Activated T-cell treated with anti-CD3 and anti-CD28 coated beads for 1 hour (primary cell): ENCODE measurements at places on chromosomes 4 and X.

- DNase-seq, result no peak
Observed at GRCh38 chrX:5681159-5681558, 547.5 kb downstream of the NLGN4X start.

DNA sequence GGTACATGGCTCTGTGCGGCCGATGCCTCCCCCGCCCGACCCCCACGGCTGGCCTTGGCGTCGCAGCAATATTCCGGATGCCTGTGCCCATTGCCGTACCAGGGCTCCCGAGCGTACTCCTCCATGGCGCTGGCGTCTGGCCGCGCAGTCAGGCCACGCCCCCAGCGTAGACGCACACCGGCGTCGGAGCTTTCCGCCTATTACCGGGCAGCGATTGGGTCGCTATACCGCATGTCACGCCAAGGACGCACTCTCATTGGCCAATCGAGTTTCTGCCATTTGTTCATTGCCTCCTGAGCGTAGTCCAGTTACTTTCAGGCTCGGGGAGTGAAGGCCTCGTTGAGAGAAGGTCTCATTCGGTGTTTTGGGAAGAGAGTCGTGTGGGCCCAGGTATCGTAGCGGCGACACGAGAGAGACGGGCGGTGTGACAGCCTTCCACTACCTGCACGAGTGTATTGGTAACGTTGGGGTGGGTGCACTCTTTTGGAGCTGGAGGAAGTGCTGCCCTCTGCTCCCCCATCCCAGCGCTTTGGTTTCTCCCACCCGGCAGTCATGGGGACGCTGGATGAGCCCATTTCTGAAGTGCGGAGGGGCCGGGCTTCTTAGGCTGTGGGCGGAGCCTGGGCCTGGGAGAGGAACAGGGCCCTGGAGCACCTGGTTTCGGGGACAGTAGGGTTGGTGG is at the start of the genes PQBP1 and TIMM17B:
Gene PQBP1, plus strand, starts transcription at position 306 of the 682 bp plus-strand sequence. CDS start 580 bp downstream, outside the sequence.
Gene TIMM17B, minus strand, starts transcription at position 144 of the 682 bp plus-strand sequence. Its CDS starts 19 bp downstream, at position 125.
- peak; percentile 77 for DNase-seq

- peak; percentile 51 for DNase-seq
Observed at GRCh38 chr4:6674500-6675149, 19.1 kb upstream of the S100P start.

DNA sequence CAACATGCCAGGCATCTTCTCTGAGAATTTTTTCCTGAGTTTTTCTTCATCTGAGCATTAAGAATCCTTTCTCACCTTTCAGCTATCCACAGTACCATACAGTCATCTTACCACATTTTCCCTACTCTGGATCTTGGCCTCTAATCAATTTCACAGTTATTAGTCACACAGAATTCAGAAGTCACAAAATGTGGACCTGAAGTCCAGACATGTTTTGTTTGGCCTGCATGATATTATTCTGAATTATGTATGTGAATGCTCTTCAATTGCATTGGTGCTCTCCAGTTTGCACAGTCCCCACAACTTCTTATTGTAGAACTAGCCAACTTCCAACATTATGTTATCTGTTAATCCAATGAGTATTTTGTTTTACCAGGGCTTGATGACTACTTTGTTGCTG is 102.3 kb upstream of the GRIA3 start:
- DNase-seq, result no peak

GRCh38 chr4:169070071-169070894 is 60.2 kb upstream of the CBR4 start:
- no peak for DNase-seq

GRCh38 chr4:128379860-128380259 is 92.2 kb upstream of the PGRMC2 start:
- no peak for DNase-seq

- DNase-seq, result no peak
Observed at GRCh38 chrX:12319003-12319519, 180.8 kb downstream of the FRMPD4 start.

GRCh38 chrX:154334496-154334895 is 38.9 kb downstream of the TKTL1 start:
- DNase-seq, result no peak

DNA sequence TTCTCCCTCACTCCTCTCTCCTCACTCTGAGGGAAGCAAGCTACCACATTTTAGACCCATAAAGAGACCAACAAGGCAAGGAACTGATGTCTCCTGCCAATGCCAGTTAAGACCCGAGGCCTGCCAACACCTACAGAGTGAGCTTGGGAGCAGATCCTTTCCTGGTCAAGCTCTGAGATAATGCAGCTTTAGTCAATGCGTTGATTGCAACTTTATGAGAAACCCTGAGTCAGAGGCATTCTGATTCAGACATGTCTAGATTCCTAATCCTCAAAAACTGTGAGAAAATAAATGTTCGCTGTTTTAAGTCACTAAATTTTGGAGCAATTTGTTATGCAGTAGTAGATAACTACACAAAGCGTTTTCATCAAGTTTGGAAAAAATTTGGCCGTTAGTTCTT is 115.5 kb downstream of the JADE1 start:
- no peak for DNase-seq

GRCh38 chr4:76212851-76213414 is 691 bp downstream of the SCARB2 start:
- peak; percentile 17 for DNase-seq

- DNase-seq, result no peak
Observed at GRCh38 chrX:114500622-114501021, 83.3 kb upstream of the HTR2C start.

DNA sequence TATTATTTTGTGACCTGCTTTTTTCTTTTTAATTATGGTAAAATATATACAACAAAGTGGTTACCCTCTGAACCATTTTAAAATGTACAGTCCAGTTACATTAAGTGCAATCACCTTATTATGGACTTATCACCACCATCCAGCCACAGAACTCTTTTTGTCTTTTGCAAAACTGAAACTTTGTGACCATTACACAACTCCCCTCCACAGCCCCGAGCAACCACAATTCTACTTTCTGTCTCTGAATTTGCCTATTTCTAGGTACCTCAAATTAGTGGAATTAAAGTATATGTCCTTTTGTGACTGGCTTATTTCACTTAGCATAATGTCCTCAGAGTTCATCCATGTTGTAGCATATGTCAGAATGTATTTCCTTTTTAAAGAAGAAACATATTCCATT is 39.3 kb upstream of the WWC2 start:
- no peak for DNase-seq

DNA sequence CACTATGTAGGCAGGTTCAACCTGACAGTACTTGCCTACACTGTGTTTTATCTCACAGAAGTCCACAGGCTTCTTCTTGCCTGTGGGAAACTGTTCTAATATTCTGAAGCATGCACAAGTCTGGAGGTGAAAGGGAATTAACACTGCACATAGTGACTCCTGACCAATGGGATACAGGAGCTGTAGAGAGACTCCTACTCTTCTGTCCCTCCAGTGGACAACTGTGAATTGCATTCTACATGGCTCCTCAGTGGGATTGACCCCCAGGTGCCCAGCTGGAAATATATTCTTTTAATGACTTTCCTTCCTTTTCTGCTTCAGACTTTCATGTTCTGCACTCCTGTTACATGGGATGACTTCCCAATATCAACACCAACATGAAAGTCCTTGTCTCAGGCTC is 8.2 kb upstream of the YIPF6 start:
- no peak for DNase-seq

GRCh38 chr4:143743591-143743990 is 43.1 kb upstream of the FREM3 start:
- DNase-seq, result no peak

- no peak for DNase-seq
Observed at GRCh38 chr4:40502934-40503333, 126.7 kb downstream of the RBM47 start.

- DNase-seq, result no peak
Observed at GRCh38 chr4:72397314-72397713, 171.7 kb downstream of the ADAMTS3 start.

DNA sequence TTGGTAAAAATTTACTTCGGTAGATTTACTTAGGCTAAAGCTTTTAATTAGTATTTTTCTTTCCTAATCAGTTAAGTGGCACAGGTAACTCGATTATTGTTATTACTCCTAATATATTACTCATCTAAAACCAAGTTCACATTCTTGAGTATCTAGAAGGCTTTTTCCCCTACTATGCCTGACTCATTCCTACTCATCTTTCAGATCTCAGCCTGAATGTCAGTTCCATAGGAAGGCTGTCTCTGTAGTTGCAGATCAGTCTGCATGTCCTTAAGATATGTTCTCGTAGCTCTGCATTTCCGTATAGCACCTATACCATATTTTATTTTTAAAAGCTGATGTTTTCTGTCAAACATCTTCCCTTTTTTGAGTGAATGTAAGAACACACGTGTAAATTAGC is 5.9 kb upstream of the FAM184B start:
- no peak for DNase-seq

DNA sequence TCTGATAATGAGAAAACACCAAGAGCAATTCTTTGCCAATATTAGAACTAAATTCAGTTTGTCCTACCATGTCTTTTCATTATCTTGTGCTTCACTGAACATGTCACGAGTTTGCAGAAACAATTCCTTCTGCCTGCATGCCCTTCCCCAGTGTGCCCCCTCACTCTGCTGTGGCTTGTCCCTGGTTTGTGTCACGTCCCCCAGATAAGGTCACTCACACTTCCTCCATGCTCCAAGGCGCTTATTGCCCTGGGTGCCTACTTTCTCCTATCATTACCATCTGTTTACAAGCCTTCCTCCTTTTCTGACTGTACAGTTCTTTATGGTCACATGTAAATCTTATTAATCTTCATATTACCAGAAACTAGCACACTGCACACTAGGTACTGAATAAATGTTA is 394.1 kb downstream of the KCNIP4 start:
- no peak for DNase-seq

DNA sequence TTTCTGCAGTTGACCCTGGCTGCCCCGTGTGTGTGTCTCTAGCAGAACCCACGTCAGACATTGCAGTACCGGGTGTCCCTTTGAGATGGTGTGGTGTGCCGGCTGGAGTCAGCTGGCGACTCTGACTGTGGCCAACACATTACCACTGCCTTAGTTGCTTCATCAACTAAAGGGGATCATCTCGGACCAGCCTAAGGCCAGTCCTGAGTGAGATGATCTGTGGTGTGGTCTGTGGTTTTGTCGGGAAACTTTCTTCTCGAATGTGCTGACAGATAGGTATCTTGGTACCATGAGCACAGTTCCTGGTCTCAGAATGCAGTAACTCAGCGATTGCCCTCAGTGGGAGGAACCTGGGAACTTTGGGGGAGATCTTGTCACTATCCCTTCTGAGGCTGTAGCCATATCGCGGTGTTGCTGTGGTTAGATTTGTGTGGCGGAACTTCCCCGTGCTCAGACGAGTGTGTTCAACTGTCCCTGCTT is 15.8 kb downstream of the TBC1D14 start:
- no peak for DNase-seq

DNA sequence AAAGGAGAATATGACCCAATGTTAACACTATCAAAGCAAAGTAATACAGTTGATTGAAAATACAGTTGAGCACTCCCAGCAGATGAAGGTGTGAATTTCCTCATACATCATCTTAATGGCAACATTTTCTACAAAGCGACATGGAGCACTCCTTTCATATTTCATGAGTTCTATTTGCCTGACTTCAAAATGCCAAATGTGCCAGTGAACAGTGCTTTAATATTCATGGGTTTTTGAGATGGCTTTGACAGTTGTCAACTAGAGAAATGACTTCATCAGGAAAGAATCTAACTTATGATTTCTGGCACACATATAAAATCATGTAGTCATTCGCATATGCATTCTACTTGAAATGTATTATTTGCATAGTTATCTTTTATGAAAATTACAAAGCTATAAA is 222.4 kb downstream of the GALNTL6 start:
- DNase-seq, result no peak

DNA sequence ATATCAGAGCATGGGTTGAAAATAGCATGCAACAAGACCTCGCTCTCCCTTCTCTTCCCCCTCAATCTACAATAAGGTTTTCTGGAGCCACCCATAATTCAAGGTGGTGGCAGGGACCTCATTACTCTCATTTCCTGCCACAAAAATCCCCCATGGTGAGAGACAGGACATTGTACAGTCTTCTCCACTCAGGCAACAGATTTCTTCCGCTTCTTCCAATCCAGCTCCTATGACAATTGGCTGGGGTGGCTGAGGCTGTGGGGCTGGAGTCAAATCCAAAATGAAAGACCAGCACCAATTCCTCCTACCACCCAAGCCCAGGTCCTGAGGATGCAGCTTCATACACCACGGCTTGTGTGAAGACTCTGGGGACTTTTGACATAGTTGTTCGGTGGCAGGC is 40.3 kb upstream of the NKRF start:
- DNase-seq, result no peak

DNA sequence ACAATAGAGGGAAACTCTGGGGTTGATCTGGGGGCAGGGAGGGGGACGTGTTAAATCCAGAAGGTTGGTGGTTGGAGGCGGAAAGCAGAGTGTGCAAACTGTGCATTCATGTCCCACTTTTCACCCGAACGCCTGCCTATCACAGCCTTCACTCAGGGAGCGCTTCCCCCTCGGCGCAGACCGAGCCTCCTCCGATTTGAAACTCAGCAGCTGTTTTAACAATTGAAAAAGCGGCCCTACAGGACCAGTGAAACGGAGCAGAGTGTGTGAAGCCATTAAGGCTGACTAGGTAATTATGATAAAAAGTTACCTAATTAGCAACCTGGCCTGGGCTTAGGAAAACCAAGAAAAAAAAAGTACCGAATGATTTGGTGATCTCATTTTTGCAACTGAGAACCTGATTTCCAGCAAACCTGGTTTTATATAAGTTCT is 685 bp upstream of the NDNF start:
- DNase-seq, result no peak

GRCh38 chrX:123859409-123859845 is 426 bp upstream of the XIAP start:
- no peak for DNase-seq

DNA sequence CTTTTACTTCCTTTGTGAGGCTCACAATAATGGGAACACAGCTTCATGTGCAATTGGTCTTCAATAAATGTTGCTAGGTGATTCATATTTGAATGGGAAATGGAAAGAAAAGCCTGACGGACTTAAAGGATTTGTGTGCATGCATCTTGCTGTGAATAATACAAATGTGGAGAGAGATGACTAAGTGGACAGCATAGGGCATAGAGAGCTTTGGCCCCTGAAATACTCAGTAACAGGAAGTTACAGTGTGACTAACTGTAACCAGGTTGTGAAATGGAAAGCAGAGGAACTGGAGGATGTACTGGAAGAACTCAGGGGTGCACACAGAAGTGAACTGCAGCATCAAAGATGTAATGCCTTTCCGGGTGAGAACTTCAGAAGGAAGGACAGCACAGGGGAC is 206.7 kb downstream of the MGST2 start:
- DNase-seq, result no peak

DNA sequence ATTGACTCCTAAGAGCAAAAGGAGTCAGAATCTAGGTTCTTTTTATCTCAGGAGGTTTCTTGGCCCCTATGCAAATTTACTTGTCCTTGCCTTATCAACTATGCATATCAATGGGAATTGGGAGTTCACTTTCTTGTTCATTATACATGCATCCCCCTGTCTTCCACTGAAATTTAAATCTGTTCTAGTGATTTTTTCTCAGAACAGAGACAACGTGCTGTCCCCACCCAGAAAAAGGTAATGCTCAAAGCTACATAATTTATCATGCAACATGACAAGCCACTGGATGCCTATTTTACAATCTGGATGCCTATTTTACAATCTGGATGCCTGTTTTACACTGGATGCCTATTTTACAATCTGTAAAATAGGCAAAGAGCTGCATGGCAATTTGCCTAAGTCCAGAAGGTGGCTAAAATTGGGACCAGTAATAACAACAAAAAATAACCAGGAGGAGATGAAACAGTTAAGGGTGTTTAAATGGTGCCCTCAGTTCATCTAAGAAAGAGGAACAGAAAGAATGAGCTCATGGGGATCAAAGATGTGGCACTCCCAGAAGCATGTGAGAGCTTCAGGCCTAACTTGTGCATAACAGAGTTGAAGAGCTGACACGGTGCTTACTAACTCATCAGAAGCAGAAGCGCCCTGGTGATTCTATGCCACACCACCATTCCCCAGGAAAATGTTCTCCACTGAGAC is 537.8 kb upstream of the BOD1L1 start:
- no peak for DNase-seq
